MV-4-11 (cell line): ENCODE measurements at places on chromosomes 1 and 21.
A peak's percentile ranks its signal among the peaks of the same experiment; 100 is the strongest.

GRCh38 chr1:47984175-47984789, 12.9 kb downstream of the TRABD2B start:
- no peak for DNase-seq

DNA sequence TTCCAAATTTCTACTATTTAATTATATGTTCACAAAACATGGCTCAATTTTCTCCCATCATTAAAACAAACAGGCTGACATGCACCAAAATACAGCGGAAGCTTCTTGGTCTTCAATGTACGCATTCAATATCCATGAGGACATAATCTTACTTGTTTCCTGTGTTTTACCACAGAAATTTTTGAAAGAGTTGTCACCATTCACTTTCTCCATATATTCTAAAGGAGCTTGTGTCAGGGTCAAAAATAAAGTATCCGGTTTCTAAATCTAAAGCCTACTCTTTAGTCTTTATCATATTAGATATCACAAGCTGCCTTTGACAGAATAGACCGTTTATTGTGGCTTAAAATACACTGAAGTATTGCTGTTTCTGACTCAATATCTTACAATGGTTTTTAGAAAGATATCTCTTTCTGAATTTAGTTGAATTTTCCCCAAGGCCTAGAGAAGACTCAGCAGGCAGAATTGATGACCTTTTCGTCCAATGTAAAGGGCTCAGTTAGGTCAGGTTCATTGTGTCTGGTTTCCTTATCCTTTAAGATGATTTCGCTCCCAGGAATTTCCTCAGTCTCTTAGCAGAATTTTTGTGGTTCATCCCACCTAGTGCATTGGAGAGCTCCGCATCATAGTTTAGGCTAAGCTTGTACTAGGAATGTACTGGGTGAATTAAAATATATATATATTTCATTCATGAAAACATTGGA, 717.2 kb downstream of the NCAM2 start:
- DNase-seq = no peak

- DNase-seq = no peak
Observed at GRCh38 chr1:50527249-50527986, 104.2 kb upstream of the DMRTA2 start.

- no peak for DNase-seq
Observed at GRCh38 chr1:189627427-189627826, 850.2 kb downstream of the BRINP3 start.

- DNase-seq = no peak
Observed at GRCh38 chr1:229340496-229340895, 2.4 kb downstream of the CCSAP start.

DNA sequence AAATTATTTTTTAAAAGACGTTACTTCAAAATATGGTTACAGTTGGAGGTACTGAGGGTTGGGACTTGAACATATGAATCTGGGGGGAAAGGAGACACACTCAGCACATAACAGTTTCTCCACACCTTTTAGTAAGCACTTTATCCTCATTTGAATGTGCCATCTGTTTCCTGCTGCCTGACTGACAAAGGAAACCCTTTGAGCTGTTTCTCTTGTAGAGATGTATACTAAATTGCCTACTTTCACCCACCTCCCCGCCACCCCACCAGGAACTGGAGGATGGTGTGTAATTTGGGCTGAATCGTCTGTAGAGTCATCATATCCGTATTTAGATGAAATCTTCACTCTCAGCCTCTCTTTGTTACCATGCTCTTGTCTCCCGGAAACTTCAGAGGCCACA, 108.1 kb downstream of the KAZN start:
- DNase-seq = no peak

- DNase-seq = no peak
Observed at GRCh38 chr1:193413376-193413775, 227.0 kb upstream of the B3GALT2 start.

DNA sequence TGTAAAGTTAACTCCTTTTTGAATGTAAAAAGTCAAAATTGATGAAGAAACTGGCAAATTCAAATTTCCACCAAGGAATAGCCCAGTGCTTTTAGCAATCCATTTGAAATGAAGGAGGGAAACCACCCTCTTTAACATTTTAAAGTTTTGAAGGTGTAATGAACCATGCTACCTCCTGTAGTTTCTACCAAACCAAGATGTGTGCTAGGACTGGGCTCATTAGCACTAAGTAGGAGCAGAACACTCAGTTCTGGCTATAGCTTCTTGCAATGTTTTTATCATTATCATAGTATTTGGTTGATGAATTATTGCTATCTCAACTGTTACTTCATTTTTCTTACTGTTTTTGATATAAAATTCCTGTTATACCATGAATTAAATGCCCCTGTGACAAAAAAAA, 319.2 kb upstream of the ZRANB2 start:
- DNase-seq = no peak

DNA sequence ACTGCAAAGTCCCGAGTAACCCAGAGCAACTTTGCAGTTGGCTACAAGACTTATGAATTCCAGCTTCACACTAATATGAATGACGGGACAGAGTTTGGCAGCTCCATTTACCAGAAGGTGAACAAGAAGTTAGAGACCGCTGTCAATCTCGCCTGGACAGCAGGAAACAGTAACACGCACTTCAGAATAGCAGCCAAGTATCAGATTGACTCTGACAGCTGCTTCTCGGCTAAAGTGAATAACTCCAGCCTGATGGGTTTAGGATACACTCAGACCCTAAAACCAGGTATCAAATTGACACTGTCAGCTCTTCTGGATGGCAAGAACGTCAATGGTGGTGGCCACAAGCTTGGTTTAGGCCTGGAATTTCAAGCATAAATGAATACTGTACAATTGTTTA, 66.8 kb downstream of the ACBD6 start:
- DNase-seq = no peak

DNA sequence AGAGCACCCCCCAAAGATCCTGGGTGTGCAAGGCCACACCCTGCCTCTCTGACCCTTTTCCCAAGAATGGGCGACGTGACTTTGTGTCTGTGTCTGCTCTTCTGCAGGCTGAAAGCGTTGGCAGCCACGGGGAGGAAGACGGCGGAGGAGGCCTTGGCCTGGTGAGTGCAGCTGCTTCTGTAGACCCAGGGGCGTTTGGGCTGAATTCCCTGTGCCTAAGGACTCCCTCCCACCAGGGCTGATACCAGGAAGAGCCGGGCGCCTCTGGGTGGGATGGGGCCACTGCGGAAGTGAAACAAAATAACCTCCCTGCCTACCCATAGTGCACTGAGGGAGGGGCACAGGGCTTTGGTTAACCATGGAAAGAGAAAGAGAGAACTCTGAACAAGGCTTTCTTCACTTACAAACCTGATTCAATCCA, 2.5 kb downstream of the UBASH3A start:
- peak; percentile 86 for DNase-seq

- peak; percentile 77 for DNase-seq
Observed at GRCh38 chr1:207407655-207408260, 46.4 kb upstream of the CR2 start.

DNA sequence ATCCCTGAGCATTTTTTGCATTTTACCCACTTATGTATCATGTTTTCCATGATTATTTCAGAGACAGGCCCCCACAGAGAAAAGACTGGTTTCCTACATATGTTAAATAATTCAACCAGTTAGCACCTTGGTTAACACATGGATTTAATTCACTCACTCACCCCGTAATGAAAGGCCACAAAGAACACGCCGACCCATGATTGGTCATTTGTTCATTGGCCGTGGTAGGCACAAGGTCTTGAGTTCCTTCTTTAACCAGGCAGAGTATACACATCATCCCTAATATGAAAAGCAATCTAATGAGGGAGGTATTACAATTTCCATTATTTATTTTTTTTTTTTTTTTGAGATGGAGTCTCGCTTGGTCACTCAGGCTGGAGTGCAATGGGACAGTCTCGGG, 50.6 kb downstream of the RPS6KA1 start:
- DNase-seq = no peak

- no peak for DNase-seq
Observed at GRCh38 chr1:98813738-98814309, 152.3 kb downstream of the SNX7 start.

- DNase-seq = no peak
Observed at GRCh38 chr1:45306905-45307304, 19.8 kb upstream of the HPDL start.

GRCh38 chr1:109874445-109874844, 36.2 kb upstream of the CSF1 start:
- DNase-seq = no peak

- peak; percentile 37 for DNase-seq
Observed at GRCh38 chr1:111204201-111204982, 3.9 kb upstream of the DENND2D start.

- no peak for DNase-seq
Observed at GRCh38 chr21:38097789-38098188, 159.0 kb upstream of the KCNJ15 start.

- DNase-seq = no peak
Observed at GRCh38 chr21:43925096-43925481, 60.1 kb downstream of the AGPAT3 start.

GRCh38 chr1:161954050-161954449, 69.6 kb downstream of the OLFML2B start:
- peak; percentile 55 for DNase-seq

- DNase-seq = no peak
Observed at GRCh38 chr1:27444632-27445031, 45.3 kb downstream of the WASF2 start.

GRCh38 chr1:208298593-208299269, 54.5 kb upstream of the PLXNA2 start:
- no peak for DNase-seq

GRCh38 chr1:209041927-209042326, 541.6 kb upstream of the CAMK1G start:
- DNase-seq = peak; percentile 59

- DNase-seq = peak; percentile 17
Observed at GRCh38 chr1:224067621-224068457, 46.1 kb upstream of the FBXO28 start.

GRCh38 chr1:112317140-112317539, 78.9 kb upstream of the CTTNBP2NL start:
- DNase-seq = no peak

DNA sequence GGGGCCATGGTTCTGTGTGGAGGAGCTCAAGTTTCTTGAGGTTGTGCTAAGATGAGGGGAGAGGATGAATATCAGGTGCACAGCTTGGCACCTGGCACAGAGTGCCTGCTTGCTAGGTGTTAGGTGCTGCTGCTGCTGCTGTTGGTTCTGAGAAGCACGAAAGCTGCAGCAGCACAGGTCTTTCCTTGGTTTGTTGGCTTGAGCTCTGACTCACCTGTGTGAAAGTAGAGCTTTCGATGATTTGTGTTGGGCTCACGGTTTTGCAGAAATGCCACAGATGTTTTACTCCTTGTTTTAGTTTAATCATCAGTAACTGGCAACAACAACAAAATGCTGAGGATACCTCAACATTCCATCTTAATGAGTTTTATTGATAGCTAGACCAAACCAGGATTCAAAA, 221.6 kb downstream of the BRINP2 start:
- DNase-seq = no peak

- no peak for DNase-seq
Observed at GRCh38 chr1:12053752-12054548, 9.2 kb upstream of the TNFRSF8 start.

DNA sequence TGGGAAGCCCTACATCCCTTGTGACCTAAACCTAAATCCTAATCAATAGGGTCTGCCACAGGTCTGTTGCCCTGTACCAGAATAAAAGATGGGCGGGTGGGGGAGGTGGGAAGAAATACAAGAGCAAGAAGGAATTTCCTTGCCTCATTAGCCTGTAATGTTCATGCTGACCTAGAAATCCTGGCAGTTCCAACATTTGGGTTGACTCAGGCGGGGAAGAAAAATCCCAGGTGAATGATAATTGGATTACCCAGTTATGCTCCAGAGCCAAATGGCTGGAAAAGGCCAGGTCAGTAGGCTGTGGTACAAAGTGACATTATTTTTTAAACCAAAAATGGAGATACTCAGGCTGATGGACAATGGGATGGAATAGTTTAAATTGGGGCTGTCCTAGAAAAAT, 27.3 kb upstream of the A3GALT2 start:
- DNase-seq = no peak

DNA sequence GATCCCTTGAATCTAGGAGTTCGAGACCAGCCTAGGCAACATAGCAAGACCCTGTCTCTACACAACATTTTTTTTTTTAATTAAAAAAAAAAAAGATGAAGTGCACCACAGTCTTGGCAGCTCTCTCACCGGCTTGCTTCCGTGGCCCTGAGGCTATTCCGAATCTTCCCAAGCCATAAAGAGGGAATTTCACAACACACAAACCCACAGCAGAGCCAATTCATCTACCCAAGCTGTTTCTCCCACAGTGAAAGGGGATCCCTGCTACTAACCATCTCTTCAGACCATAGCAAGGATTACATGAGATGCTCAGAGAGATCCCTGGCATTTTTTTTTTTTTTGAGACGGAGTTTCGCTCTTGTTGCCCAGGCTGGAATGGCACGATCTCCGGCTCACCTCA, 8.3 kb upstream of the CHD5 start:
- DNase-seq = no peak

DNA sequence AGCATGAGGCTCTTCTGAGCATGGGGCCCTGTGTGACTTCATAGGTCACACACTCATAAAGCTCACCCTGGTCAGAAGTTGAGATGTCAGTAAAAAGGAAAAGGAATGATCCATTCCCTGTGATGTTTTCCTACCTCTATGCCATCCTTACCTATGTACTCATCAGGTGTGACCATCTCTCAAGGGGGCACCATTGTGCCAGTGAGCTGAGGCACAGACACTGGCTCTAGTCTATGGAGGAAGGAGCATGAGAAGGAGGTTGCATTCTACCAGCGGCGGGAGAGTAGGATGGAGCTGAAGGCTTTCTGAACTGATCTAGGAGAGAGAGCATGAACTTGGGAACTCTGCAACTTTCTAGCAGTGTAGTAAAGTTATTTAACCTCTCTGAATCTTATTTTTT, 65.8 kb upstream of the RGL1 start:
- no peak for DNase-seq

GRCh38 chr1:36366091-36366661, 19.5 kb downstream of the STK40 start:
- DNase-seq = peak; percentile 43

DNA sequence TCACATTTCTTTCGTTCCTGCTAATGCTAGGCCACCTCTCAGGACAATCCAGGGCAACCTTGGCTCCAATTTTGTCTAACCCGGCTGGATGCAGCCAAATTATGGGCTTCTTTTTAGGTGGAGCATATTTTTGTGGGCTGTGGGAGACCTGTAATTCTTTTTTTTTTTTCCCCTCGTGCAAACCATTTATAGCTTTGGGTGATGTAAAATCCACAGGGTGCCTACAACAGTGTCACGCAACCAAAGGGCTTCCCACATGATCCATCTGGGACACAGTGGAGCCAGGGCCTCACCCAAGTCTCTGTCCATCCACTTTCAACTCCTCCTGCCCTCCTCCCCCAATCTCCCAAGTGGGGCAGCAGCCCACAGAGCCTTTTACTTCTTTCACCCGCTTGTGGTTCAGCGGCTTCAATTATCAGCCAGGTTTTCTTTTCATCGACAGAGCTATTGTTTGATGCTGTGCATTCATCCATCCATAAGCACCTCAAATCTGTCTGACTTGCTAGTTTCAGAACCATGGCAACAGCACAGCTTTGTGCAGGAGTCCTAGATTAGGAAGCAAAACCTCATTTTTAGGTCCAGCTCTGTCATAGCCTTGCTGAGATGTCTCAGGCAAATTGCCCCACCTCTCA, 10.0 kb upstream of the OVAAL start:
- DNase-seq = no peak
